NCI-H1417 (cell line): ENCODE measurements at places on chromosomes 2 and 18.

DNA sequence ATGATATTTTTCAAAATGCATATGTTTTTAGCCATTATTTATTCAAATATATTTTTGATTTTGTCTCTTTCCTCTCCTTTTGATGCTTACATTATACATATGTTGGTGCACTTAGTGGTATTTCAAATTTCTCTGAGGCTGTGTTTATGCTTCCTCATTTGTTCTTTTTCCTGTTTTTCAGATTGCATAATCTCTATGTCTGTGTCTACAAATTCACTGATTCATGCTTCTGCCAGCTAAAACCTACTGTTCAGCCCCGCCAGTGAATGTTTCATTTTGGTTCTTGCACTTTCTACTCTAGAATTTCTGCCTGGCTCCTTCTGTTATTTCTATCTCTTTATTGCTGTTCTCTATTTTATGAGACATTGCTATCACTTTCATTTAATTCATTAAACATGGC is 951.7 kb upstream of the CNTNAP5 start:
- no peak for DNase-seq

GRCh38 chr2:18482666-18483065 is 77.8 kb downstream of the RDH14 start:
- no peak for DNase-seq

- no peak for DNase-seq
Observed at GRCh38 chr2:232348936-232349335, 29.6 kb upstream of the ALPP start.

DNA sequence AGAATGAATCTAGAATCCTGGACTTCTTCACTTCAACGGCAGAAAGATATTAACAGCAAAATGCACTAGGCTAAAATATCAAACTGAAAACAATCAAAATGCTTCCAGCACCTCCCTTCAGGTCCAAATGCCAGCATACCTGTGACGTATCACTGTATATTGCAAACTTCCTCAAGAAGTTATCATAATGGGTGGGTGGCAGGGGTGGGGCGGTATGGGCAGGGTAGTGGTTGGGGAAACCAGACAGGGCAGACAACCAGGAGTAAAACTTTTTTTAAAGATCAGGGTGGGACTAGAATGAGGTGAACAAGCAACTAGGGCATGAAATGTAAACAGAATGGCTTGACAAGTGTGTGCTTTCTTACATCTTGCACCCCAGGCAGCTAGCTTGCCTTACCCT is 140.9 kb downstream of the SATB2 start:
- no peak for DNase-seq

DNA sequence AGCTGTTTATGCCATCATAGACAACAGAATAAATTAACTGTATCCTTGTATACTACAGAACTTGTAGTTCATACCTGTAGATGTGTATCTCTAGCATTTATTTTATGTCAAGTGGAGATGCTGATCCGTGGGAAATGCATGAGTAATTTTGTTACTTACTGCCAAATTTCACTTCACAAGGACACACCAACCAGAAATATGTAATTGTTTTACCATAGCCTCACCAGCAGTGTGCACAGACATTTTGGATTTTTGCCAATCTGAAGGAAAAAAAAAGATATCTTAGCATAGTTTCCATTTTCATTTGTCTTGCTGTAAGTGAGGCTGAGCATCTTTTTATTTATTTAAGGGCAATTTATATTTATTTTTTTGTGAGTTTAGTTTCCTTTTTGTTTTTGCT is 265.1 kb upstream of the OSR1 start:
- no peak for DNase-seq

- no peak for DNase-seq
Observed at GRCh38 chr2:221527776-221528309, 44.3 kb downstream of the EPHA4 start.
